Activated naive CD4-positive, alpha-beta T cell treated with anti-CD3 and anti-CD28 coated beads, Interleukin-2, amount 50 U/mL, for 72 hours (primary cell): ENCODE measurements at places on chromosomes 3 and 15. TPM values are rescaled to one million over a fixed set of nuclear protein-coding genes. Genes with fewer than 3 reads are reported as not detected.

DNA sequence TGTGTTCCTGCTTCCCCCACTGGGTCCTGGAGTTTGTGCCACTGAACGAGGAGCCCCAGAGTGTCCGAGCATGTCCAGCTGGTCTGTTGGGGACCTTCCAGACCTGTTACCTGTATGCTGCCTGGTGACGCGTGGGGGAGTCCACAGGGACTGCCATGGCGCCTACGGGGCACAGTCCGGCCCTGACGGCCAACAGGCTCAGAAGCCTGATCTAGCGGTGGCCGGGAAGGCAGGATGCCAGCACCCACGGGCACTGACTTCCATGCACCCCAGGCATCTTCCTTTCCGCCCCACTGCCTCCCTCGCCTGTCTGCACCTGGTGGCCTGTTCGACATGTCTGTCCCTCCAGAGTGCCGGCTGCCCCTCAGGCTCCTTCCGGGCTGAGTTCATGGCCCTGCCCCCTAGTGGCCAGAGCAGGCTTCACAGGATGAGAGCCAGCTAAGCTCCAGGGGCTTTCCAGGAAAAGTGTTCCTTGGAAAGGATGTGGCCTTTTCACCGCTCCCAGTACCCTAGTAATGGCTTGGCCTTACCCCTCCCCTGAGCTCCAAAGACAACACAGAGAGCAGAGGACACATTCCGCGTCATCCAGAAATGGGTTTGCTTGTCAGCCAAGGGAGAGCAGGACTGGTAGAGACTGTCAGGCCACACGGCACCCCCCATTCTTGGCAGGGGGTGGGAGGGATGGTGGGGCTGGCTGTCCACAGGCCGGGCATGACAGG is 35.7 kb downstream of the NGRN start:
- DNase-seq = peak; percentile 74

GRCh38 chr3:136685882-136686281 is 66.3 kb downstream of the STAG1 start:
- DNase-seq = no peak

GRCh38 chr3:161745741-161746140 is 249.1 kb downstream of the OTOL1 start:
- no peak for DNase-seq

Gene SPTBN5
- 0.55 TPM for total RNA-seq

Gene CISH
- total RNA-seq = 258 TPM
